Stimulated activated CD4-positive, alpha-beta T cell treated with anti-CD3 and anti-CD28 coated beads, Interleukin-1b, Interleukin-23, amount 100 ng/mL, for 1 hour (primary cell): ENCODE measurements at places on chromosomes 13 and 19.

DNA sequence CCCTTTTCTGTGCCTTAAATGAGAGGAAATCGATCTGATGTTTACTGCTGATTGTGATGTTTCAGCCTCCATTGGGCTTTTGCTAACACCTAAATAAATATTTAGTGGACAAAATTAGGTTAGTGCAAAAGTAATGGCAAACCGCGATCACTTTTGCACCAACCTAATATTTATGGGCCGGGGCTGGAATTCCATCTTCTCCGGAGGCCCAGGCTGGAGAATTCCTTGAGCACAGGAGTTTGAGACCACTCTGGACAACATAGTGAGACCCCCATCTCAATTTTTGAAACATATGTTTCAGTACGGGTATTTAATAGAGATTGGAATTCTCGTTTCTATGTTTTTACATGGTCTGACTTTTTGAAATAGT, 603 bp downstream of the ZNF880 start:
- no peak for DNase-seq

DNA sequence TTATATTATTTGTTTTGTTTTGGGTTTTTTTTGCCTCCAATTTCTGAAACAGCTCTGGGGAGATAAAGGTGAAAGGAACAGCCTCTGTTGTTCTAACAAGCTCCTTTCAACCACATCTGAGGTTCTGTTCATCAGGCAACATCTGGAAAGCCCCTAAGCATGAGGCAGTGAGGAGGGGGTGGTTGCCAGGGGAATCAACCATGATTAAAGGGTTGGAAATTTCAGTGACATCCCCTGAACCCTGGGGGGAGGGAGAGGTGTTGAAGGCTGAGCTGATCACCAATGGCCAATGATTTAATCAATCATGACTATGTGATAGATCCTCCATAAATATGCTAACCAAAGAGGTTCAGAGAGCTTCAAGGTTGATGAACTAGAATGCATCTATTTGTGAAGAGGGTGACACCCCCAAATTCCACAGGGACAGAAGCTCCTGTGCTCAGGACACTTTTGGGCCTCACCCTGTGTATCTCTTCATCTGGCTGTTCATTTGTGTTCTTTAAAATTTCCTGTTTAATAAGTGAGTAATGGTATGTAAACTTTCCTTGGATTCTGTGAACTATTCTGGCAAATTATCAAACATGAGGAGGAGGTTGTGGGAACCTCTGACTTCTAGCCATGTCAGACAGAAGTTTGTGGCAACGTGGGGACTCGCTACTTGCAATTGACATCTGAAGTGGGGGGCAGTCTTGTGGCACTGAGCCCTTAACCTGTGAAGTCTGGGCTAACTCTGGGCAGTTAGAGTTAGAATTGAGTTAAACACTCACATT, 221.3 kb downstream of the NHLRC3 start:
- DNase-seq: no peak

- no peak for DNase-seq
Measured at GRCh38 chr13:79458436-79458835, 22.5 kb upstream of the NDFIP2 start.

GRCh38 chr13:34021619-34022018, 203.7 kb downstream of the RFC3 start:
- no peak for DNase-seq

GRCh38 chr13:24104723-24105122, 55.8 kb upstream of the SPATA13 start:
- no peak for DNase-seq

GRCh38 chr19:13033819-13034611, 38.7 kb downstream of the NFIX start:
- no peak for DNase-seq

DNA sequence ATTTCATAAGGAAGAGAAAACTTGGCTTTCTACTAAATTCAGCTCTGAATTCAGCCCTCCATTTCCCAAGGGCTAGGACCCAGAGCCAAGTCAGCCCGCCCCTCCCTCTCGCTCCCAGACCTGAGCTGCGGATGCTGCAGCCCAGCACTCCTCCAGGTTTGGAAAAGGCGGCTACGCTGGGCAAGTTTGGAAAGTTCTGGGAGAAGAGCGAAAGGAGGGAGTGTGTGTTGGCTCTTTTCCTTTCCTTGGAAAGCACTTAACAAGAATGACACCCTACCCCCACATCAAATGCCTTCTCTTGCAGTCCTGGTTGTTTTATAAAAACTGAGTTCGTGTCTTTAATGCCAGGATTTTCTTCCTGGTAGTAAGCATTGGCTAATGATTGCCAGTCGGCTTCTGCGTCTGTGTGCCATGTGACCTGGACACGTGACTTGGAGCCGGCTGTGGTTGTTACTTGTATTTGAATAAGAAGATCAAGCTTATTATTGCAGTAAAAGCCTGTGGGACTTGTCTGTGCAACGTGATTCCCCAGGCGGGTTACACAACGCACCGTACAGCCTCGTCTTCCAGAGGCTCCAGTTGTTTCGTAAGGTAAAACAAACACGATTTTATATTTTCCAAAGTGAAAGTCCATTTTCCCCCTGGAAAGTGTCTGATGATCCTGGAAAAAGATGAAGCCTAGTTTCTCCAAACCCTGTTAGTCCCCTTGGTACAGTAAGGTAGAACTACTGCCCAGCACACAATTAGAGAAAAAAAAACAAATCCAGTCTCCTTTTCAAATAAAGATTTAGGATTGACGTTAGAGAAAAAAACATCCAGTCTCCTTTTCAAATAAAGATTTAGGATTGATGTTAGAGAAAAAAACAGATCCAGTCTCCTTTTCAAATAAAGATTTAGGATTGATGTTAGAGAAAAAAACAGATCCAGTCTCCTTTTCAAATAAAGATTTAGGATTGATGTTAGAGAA, 26.8 kb upstream of the UBE2L5 start:
- DNase-seq: peak; percentile 25

GRCh38 chr13:75829830-75830229, 193.7 kb downstream of the LMO7 start:
- DNase-seq: no peak

GRCh38 chr19:3243819-3244700, 19.6 kb downstream of the CELF5 start:
- no peak for DNase-seq

DNA sequence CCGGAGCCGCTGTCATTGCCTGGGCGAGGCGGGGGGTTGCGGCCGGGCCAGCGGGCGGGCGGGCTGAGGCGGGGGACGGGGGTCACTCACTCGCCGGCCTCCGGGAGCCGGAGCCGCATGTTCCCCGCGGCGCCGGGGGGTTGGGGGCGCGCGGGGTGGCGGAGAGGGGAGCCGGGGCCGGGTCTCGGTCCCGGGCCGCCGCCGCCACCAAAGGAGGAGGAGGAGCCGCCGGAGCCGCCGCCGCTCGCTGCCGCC, 149 bp downstream of the MED26 start:
- DNase-seq: no peak

- no peak for DNase-seq
Measured at GRCh38 chr19:44701228-44701627, 2.3 kb downstream of the CEACAM16 start.

DNA sequence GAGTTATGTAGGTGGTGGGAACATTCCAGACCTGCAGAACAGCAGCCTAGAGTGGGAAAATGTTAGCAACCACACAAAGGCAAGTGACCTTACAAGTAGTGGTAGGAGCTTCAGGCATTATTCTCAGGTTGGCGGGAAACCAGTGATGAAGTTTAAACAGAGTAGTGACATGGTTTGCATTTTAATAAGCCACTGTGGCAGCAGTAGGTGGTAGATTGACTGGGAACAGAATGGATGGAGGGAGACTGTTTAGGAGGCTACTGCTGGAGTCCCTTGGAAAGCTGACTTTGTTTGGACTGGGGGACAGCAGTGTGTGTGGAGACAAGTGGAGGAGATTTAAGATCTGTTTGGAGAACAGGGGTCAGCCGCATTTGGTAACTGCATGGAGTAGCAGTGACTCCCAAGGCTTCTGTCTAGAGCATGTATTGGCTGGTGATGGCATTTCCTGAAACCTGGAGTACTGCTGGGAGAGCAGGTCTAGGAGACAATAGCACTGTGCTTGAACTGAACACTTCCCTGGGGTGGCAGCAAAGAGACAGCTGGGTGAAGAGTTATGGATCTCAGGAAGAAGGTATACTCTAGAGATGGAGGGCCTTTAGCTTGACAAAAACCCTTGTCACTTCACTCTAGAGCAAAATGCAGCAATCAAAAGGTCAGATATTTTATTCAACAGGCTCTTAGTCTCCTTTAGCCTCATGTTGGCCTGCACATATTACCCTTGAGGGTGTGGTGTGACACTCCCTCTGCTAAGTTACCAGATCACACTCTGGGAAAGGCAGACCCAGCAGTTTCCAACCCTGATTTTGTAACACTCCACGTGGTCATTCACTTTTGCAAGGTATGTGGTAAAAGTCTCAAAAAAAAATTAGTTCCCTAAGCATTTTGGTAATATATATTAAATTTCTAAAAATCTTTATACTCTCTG, 70.3 kb downstream of the DHRS12 start:
- DNase-seq: no peak

DNA sequence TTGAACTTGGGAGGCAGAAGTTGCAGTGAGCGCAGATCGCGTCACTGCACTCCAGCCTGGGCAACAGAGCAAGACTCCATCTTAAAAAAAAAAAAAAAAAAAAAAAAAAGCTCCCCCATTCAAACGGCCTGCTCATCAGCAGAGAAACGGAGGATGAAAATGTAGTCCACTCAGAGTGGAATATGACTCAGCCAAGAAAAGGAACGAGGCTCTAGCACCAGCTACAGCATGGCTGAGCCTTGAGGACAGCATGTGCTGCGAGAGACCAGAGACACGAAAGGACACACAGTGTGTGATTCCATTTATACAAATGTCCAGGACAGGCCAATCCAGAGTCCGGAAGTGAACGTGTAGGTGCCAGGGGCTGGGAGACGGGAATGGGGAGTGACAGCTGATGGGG, 18.1 kb upstream of the MIER2 start:
- no peak for DNase-seq

GRCh38 chr13:75325711-75326110, 156.3 kb downstream of the TBC1D4 start:
- no peak for DNase-seq

- DNase-seq: peak; percentile 10
Measured at GRCh38 chr13:51502153-51502651, 49.4 kb upstream of the INTS6 start.

DNA sequence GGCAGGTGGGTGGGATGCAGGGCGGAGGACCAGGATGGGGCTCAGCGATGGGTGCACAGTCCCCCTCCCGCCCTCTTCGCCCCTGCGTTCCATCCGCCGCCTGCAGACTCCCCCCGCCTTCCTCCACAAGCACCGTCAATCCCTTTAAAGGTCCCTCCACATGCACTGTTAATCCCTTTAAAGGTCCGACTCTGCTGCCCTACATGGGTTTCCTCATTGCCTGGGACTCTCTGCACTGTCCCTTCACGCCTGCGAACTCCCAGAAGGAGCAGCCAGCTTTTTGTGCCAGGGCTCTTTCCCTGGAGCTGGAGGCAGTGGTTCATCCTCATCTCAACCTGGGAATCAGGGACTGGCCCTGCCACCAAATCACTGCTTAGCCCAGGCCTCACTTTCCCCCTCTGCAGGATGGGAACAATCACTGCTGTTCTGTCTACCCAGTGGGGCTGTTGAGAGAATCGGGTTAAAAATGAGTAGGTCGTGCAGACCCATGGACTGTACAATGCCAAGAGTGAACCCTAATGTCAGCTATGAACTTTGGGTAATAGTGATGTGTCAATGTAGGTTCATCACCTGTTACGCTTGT, 20.4 kb downstream of the ZNF574 start:
- DNase-seq: no peak

DNA sequence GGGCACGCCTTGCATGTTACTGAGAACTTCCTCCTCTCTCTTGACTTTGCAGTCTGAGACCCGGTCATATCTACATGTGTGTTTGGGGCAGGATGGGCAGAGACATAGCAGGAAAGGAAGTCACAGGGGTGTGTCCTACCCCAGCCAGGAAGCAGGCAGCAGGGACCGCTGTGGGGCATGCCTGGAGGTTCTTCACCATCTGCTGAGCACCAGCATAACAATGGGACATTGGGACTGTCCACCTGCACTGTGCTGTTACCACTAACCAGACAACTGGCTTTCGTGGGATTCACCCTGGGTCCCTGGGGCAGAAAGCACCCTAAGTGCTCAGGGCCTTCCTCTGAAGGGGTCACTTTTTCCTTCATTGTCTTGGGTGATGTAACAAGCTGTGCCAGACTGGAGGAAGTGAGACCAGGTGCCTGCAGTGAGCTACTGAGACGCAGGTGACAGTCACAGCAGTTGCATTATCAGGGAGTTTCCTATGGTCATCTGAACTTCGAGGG, 2.6 kb upstream of the HAUS5 start:
- DNase-seq: no peak

DNA sequence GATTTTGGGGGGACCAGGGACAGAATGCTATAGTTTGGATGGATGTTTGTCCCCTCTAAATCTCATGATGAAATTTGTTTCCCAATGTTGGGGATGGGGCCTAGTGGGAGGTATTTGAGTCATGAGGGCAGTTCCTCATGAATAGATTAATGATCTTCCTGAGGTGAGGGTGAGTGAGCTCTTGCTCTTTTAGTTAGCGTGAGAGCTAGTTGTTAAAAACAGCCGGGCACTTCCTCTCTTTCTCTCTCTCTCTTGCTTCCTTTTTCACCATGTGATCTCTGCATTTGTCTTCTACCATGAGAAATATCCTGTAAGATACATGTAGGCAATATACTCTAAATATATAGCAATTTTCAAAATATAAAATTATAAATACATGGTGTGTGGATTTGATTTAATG, 290.8 kb upstream of the PCDH9 start:
- DNase-seq: no peak
